ENCODE measurements at places on chromosomes 13 and 19.

DNA sequence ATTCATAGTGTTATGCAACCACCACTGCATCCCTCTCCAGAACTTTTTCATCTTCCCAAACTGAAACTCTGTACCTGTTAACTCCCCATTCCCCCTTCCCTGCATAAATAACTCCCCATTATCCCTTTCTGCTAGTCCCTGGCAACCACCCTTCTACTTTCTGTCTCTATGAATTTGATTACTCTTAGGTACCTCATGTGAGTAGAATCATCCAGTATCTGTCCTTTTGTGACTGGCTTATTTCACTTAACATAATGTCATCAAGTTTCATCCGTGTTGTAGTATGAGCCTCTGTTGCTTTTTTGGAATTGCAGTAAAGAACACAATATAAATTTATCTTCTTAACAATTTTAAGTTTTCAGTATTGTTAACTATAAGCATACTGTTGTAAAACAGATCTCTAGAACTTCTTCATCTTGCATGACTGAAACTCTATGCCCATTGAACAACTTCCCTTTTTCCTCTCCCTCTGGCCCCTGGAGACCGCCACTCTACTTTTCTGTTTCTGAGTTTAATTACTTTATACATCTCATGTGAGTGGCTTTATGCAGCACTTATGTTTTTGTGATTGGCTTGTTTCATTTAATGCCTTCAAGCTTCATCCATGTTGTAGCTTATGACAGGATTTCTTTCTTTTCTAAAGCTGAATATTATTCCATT, 87.3 kb upstream of the ABCC4 start:
- no peak for DNase-seq

DNA sequence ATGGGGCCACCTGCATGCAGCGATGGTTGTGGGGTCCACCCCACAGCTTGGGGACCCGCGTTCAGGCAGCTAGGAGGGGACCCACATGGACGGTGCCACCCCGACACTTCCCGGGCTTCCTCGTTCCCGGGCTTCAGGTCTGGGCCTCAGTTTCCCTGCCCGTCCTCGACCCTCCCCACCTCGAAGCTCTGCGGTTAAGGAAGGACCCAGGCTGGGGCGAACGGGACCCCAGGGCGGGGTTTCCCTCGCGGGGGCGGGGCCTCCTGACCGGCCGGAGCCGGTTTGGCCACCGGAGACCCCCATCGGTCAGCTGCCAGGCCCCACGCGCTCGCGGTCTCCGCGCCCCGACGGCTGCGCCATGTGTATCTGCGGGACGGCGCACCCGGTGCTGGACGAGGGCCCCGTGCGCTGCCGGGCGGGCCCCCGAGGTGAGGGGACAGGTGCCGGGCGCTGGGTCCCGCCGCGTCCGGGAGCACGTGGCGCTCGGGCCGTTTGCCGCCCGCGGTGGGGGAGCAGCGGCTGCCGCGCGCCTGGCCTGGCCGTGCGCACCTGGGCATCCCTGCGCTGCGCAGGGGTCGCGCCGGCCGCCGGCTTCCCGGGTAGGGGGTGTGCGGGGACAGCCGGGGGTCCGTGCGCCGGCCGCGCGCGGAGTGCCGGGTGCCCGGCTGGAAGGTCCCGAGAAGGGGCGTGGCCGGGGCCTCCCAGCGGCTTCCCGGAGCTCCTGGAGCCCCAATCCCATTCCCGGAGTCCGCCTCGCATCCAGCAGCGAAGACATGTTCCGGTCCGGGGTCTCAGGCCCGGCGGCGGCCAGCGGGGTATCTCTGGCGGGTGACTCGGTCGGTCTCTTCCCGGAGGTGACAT, 4.2 kb downstream of the ARHGAP45 start:
- DNase-seq: no peak

DNA sequence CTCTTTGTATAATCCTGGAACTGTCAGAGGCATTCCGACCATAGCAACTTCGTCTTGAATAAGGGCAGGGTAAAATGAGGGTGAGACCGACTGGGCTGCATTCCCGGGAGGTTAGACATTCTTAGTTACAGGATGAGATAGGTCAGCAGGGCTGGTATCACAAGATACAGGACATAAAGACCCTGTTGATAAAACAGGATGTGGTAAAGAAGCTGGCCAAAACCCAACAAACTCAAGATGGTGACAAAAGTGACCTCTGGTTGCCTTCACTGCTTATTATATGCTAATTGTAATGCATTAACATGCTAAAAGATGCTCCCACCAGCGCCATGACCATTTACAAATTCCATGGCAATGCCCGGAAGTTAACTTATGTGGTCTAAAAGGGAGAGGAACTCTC, 27.7 kb upstream of the MBNL2 start:
- DNase-seq: no peak

GRCh38 chr13:100138859-100139491, 50.1 kb downstream of the PCCA start:
- DNase-seq: no peak

DNA sequence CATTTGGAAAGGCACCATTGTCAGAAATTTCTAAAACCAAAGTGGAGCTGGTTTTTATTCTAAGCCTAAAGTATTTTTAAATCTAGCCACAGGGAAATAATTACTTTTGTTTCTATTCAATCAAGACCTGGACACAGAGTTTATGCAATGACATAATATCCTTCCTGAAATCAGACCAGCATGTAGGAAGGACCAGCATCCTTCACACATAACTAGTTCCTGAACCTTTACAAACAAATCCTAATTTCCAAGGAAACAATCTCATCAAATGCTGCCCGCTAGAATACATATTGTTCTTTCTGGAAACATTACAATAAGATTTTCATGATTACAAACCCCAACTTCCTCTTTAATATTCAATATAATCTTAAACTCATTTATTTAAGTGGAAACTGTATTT, 1.5 kb downstream of the STARD13 start:
- DNase-seq: no peak

- DNase-seq: peak; percentile 91
These were observed at the start of gene ZNF221 for GRCh38 chr19:43950834-43951645. Gene ZNF221, plus strand, starts transcription at chr19:43951228. Its CDS starts 11,499 bp downstream, at chr19:43962727.

GRCh38 chr19:35868172-35868822, at the start of gene APLP1:
Gene APLP1, plus strand, starts transcription at chr19:35868574. Its CDS starts 63 bp downstream, at chr19:35868637.
- DNase-seq: peak; percentile 59

- no peak for DNase-seq
These were observed 99.0 kb downstream of the ARHGEF7 start for GRCh38 chr13:111213964-111214726.

DNA sequence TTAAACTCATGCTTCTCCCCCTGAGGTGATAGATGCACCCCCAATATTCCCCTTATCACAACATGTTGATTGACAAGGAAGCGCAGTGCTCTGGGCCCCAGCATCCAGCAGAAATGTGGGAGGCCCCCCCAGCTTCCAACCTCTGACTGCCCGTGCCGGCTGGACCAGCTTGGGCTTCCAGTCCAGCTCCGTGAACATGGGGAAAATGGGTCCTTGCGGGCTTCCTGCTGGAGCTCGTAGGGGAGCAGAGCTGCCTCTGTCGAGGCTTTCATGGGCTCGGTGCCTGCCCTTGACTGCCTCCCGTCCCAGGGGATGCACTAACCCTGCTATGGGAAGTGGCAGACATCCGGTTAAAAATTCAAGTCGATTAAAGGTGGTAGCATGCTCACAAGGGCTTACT, 188.9 kb downstream of the COL4A1 start:
- DNase-seq: no peak

DNA sequence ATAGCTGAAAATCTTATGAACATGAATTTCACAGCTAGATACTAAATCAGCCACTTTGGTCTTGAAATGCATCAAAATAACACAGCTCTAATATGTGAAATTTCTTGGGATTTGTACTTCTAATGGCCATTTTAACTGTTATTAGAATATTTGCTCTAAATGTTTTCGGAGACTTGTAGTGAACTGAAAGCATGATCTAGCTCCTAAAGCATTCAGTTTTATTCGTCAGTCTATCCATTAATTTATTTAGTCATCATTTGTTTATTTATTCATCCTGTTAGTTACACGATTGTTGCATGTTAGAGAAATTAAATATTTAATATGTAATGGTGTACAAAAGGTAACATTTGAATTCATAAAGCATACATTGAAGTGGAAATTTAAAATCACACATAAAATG, 1132.7 kb downstream of the SLITRK1 start:
- DNase-seq: no peak

- no peak for DNase-seq
These were observed 1519.9 kb upstream of the MIR17HG start for GRCh38 chr13:89827552-89827951.

- DNase-seq: no peak
These were observed 2.7 kb downstream of the PNMA8C start for GRCh38 chr19:46426035-46426505.

- no peak for DNase-seq
These were observed 18.3 kb downstream of the ZNF100 start for GRCh38 chr19:21749090-21749489.

GRCh38 chr19:1467490-1468273, 11.3 kb downstream of the C19orf25 start:
- no peak for DNase-seq

DNA sequence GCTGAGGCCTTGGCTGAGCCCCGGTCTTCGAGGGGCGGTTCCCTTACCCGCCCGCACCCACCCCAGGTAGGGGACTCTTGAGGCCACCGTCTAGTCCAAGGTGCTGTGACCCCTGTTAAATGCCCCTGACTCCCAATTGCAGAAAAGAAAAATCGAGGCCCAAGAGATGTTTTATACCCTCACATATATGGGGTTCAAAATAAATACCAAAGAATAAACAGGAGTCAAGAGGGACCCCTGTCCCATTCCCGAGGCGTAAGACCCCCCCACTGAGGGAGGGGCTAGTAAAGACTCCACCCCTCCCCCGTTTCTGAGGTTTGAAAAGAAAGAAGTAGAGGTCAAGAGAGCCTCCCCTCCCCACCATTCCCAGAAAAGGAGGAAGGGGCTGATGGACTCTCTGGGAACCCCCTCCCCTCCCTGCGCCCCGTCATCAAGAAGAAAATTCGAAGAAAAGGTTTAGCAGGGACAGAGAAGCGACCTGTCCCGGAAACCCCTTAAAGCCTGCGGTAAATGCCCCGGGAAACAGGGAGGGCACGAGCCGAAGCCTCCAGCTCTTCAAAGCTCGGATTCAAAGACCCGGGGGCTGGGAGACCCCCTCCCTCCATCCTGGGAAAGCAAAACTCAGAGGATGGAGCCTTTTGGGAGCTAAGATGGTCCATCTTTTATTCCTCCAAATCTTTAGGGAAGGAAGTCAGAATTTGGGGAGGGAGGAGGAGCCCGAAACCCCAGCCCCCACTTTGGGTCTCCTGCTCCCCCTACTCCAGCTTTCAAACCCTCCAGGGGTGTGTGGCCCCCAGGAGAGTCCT, 755 bp upstream of the RAB3A start:
- DNase-seq: no peak

GRCh38 chr19:17965370-17966128, 1.4 kb upstream of the KCNN1 start:
- no peak for DNase-seq

DNA sequence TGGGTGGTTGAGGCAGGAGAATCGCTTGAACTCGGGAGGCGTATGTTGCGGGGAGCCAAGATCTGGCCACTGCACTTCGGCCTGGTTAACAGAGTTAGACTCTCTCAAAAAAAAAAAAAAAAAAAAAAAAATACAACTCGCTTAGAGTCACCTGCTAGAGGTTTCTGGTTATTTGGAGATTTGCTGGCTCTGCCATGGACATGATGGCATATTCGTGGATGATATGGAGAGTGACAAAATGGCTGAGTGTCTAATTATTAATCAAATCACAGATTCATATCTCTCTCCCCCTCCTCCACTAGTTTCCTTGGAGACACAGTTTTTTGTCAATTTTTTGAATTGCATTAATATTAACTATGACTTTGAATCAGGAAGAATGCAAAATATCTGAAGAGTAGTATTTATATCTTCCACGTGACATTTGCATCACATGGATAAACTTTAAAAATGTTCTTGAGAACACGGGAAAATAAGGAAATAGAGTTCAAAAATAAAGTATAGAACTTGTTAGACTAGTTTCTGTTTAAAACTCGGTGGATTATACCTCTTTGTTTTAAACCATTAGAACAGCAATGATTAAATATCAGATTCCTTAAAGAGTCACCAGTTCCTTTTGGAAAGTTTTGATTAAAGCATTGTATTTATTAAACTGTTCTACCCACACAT, 47.8 kb downstream of the KLF5 start:
- no peak for DNase-seq

GRCh38 chr13:20416223-20416745, 109.4 kb downstream of the CRYL1 start:
- DNase-seq: no peak

- DNase-seq: no peak
These were observed 105.4 kb upstream of the MBNL2 start for GRCh38 chr13:97116754-97117153.

- DNase-seq: no peak
These were observed 47.5 kb upstream of the LSM14A start for GRCh38 chr19:34124828-34125227.

DNA sequence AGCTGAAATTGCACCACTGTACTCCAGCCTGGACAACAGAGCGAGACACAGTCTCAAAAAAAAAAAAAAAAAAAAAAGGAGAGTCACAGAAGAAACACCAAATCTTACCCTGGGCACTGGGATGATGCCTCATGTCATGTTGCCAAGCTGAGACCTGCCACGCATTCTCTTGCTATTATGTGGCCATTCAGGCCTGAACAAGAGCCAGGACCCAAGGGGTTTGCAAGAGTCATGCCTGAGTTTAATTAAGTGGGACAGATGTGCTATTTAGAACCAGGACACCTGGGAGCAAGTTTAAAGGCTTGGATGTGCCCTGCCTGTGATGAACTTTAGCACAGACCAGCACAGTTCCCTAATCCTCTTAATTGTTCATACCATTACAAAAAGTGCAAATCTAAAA, 9.8 kb downstream of the PNMA8A start:
- no peak for DNase-seq

GRCh38 chr13:113646376-113646775, 11.6 kb downstream of the ATP4B start:
- DNase-seq: no peak

GRCh38 chr13:42392716-42393572, 121.0 kb downstream of the AKAP11 start:
- DNase-seq: no peak

DNA sequence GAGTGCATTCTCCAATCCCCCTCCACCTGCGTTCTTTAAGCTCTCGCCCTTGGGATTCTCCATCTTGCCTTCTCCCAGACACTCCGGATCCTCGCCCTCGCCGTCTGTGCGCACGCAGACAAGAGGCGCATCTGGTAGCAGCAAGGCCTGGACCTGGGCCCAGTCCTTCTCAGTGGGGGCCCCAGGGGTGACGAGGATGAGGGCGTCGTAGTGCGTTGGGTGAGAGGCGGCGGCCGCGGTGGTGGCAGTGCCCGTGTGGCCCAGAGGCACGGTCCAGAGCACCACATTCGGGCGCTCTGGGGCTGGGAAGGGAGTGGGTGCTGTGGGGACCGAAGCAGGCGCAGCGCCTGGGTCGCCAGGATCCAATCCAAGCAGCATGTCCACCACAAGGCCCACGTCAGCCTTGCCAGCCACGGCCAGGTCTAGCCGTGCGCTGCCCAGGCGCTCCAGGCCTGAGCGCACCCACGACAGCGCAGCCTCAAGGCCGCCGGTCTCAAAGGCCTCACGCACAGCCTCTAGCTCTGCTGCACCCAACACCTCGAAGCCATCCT, 3.1 kb downstream of the IRGQ start:
- DNase-seq: no peak

- DNase-seq: no peak
These were observed 47.6 kb downstream of the TGDS start for GRCh38 chr13:94548382-94548781.
